NCI-H748 treated with DMSO at 0.1 percent for 48 hours (cell line): ENCODE measurements at places on chromosomes 12 and 14.

GRCh38 chr12:110135806-110136205 lies 11.6 kb downstream of the IFT81 start:
- DNase-seq = no peak

- DNase-seq = no peak
Observed at GRCh38 chr12:123097561-123098084, 53.3 kb downstream of the PITPNM2 start.

DNA sequence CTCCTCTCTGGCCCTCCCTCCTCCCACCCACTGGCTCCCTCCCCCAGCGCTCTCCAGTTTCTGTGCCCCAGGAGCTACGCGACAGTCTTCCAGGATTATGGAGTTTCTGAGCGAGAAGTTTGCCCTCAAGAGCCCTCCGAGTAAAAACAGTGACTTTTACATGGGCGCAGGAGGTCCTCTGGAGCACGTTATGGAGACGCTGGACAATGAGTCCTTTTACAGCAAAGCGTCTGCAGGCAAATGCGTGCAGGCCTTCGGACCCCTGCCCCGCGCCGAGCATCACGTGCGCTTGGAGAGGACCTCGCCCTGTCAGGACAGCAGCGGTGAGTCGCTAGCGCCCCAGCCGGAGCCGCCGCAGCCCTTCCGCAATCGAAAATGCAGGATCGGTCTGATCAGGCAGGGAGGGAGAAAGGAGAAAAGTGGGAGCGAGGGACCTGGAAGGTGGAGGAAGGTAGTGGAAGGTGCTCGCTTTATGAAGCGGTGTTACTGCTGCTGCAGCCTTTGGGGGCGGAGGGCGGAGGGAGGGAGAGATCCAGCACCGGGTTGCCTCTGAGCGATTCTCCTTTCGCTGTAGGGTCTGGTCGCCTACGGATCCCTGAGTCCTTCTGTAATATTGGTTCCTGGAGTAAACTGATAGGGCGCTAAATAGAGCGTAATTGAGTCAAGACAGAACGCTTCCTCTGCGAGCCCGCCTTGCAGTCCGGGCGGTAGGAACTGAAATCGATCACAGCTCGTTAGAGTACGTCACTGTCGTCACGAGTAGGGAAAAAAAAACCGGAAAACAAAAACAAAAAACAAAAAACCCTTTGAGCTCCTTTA lies at the start of gene ALX1:
TSS of gene ALX1 (plus strand) at position 56 of the 819 bp plus-strand sequence. CDS start at position 98, 42 bp downstream.
- DNase-seq = peak; percentile 92

DNA sequence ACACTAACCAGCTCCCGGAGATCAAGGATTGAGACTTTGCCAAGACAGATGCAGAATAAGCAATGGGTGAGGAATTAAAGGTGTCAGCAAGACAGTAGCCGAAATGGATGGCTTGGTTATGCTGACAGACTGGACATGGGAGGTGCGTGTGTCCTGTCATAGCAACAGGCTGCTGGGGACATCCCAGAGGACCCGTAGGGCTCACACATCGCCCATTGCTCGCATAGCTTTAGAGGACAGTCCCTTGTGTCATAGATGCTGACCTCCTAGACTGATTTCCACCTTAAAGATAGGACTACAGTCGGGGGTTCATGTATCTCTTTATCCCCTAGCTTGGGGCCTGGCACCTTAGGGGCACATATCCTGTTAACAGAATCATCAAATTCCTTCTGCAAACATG lies 324.5 kb downstream of the MED13L start:
- no peak for DNase-seq

DNA sequence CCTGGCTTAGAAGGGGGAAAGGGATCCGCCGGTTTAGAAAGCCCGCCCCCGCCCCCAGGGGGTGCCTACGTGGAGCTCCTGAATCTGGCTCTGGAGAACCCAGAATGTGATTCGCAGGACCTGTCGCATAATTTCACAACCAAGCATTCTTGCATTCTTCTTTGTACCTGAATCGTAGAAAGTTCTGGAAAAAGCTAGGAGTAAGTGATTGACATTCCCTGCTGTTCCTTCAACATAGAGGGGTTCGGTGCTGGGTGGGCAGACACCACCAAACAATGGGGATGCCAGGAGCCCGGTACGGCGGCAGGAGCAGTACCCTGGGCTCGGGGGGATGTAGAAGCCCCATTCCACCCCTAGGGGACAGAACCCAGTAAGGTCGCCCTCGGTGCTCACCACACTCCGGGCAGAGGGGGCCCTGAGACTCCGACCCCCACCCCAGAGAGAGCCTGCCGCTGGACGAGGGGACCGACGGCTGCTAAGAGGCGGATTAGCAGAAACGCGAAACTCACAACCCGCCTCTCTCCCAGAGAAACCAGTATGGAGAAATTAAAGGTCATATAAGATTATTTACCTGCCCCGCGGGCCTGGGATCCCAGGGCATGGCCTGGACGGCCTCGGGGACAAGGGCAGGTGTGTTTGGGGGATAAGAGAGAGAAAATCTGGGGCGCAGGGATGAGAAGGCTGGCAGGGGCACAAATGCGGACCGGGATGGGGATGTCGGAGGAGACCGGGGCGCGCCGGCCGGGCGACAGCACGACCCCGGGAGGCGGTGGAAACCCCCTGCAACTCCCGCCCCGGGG lies 520 bp downstream of the CSRP2 start:
- DNase-seq = peak; percentile 37
